ENCODE measurements at places on chromosomes 3 and 15.

DNA sequence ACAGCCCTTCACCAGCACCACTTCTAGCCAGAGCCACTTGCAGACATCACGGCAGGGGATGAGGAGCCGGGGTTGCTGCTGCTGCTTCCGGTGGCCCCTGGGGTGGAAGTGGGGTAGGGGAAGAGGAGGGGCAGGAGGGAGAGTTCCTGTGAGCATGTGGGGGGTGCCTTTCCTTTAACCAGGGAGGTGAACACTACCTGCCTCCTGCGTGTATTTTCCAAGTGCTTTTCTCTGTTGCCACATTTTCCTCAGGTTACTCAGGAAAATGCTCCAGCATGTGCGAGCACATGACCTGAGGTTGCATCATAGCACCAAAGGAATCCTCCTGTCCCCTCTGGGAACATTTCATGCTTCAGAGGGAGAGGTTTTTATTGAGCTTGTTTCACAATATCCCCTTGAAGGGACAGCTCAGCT lies 12.2 kb upstream of the SACM1L start:
- no peak for DNase-seq

GRCh38 chr3:177056927-177057326 lies 140.4 kb downstream of the TBL1XR1 start:
- DNase-seq, result no peak

GRCh38 chr15:80694611-80695098 lies 455 bp upstream of the ABHD17C start:
- DNase-seq, result peak; percentile 42

DNA sequence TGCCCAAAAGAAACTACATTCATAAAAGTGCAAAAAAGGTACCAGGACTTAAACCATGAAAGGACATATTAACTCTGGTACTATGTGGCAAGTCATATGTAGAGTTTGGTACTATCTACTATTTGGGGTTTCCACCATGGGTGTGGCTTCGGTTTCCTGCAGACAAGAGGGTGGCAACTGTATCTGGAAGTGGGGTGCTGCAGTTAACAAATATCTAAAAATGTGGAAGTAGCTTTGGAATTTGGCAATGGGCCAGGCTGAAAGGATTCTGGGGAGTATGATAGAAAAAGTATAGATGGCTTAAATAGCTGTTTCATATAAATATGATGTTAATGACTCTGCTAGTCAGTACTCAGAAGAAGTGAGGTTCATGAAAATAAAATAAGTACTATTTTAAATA lies 44.0 kb downstream of the PLSCR2 start:
- DNase-seq, result no peak

DNA sequence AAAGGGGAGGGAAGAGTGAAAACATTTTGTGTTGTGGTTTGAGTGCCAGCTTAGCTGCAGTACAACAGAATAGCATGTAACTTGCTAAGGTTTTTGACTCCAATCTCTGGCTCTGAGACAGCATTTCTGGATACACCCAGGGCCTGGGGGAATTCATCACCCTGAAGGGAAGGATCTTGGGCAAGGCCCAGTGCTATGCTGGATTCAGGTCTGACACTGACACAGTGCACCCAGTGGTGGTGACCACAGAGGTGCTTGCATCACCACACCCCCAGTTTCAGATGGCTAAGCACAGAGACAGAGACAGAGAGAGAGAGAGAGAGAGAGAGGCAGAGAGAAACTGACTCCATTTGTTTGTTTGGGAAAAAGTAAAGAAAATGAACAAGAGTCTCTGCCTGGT lies 74.1 kb upstream of the KBTBD8 start:
- no peak for DNase-seq

- DNase-seq, result no peak
Measured at GRCh38 chr3:9195390-9195789, 54.1 kb downstream of the SRGAP3 start.

DNA sequence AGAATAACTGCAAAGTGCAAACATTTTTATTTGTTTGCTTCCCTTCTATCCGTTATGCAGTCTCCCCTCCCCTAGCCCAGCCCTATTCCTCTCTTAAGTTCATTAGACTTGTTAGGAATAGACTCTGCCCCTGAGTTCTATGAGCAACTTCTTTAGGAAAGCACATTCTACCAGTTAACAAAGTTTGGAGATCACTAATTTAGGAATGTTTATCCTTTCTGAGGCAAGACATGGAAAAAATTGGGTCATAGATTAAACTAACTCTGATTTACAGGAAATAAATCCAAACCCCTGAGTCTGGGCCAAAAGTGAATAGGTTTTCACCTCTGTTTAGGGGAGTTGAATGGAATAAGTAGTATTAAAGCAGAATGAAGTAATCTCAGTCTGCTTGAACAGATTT lies 34.4 kb downstream of the C3orf80 start:
- DNase-seq, result no peak

DNA sequence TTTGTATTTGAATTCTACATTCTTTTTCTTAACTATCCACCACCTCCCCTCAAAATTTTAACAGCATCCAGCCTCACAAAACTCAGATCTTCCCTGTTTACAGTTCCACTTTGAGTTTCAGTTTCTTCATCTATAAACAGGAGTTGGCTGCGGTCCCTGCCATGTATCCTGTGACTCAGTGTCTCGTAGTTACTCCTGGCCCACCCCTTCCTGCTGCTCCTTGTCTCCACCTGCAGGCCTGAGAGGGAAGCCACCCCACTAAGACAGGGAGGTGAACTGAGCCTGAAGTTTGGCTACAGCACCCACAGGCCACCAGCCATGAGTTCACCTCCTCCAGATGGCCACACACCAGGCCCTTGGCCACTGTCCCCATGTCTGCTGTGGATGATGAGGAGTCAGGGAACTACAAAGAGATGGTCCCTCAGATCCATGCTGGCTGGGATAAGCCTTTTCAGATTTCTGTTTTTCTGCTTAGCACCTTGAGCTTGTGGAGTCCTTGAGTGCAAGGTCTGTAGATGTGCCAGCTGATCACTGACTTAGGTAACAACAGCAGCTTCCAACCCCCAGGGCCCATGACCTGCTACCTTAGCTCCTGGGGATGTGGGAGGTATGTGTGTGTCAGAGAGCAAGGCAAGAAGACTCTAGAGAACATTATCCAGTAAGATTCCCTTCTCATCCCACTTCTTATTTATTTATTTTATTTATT lies 37.5 kb downstream of the CD86 start:
- DNase-seq, result no peak

- no peak for DNase-seq
Measured at GRCh38 chr15:90082140-90082715, 20.0 kb downstream of the IDH2 start.

DNA sequence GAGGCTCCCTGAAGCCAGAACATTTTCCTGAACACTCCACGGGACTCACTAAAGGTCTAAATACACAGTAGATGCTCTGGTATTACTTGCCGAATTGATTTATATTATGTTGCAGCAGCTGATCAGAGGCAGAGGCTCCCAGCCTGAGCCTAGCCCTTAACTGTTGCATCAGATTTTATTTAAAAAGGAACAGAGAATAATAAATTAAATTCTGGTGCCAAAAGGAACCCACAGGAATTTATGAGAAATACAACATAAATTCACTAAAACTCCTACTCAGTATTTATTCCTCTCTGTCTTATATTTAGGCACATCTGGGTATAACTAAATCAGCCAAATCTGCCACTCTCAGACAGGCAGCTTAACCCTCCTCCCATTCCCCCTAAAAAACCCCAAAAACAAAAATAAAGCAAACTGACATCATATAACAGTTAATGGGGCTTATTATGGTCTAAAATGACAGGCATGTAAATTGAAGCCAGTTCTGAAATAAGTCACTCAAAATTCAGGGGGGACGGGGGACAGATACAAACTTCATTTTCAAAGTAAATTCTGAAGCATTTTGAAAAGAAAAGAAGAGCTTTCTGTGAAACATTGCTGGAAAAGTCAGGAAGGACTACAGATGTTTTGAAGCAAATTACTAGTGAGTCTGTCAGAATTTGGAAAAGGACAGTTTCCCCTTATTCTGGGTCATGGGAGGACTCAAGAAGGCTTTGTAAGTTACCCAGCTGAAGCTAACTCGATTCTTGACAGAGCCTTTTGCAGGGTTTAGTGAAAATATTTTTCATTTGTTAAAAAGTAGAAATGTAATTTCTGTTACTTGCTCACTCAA lies 53.8 kb upstream of the CORO2B start:
- DNase-seq, result no peak

DNA sequence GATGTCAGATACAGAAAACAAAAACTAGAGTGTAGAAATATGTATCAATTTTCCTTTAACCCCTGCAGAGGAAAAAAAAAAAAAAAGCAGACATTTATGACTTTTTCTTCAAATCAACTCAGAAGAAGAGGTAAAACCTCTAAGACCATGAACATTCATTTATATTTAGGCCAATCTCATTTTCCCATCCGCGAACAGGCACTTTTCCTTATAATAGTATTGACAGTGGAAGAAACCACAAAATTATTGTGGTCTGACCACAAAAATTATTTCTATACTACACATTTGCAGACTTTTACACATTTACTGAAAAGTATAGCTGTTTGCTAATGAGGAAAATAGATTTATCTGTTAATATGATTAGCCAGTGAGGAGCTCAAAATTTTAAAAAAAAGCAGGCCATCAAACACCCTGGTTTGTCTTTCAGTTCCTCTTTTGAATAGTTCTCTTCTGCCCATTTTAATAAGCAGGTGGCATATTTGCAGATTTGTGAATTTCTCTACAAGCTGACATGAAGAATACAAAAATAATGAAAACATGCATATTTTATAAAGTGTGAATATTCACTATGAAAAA lies 5.7 kb downstream of the OSBPL11 start:
- DNase-seq, result no peak

DNA sequence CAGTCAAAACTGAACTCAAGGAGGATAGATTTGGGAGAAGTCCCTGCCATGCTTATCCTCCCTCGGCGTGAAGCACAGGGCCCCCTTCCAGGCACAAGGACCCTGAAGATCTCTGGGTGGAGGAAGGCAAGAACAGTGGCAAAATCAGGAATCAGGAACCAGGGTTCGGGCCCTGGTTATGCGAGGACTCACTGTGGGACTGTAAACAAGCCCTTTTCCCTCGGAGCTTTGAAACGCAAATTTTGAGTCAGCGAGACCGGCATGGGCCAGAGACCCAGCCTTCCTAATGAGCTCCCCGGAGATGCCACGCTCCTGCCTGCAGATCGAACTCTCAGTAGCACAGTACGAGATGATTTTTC lies 70.1 kb downstream of the SLC12A8 start:
- DNase-seq, result no peak

- DNase-seq, result no peak
Measured at GRCh38 chr3:152574461-152575079, 260.4 kb upstream of the P2RY1 start.

- DNase-seq, result no peak
Measured at GRCh38 chr3:177729956-177730681, 532.8 kb upstream of the TBL1XR1 start.

- DNase-seq, result no peak
Measured at GRCh38 chr15:41474941-41475340, 18.7 kb upstream of the ITPKA start.

DNA sequence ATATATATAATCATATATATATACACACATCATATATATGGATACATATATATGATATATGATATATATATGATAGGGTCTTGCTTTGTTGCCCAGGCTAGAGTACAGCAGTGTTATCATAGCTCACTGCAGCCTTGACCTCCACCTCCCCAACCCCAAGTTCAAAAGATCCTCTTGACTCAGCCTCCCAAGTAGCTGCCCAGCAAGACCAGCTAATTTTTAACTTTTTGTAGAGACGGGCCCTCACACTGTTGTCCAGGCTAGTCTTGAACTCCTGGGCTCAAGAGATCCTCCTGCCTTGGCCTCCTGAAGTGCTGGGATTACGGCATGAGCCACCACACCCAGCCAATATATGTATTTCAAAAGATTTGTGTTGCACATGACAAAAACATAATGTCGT lies 83.0 kb downstream of the TBL1XR1 start:
- DNase-seq, result no peak

DNA sequence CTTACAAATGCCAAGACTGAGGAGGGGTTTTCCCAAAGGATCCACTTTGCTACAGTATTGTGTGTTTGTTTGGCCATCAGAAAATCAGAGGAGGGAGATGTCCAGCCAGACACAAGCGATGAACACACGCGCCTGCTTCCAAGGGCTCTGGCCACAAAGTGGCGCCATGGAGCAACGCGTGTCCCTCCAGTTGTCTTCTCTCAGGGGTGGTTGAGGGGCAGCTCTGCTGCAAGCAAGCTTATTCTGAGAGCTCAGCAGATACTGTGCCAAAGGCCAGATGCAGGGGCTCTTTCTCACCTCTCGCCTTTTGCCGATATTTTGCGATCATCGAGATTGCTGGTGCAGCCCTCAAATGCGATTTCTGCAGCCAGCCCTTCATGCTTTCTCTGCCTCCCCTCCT lies 88.9 kb upstream of the OSBPL11 start:
- no peak for DNase-seq

DNA sequence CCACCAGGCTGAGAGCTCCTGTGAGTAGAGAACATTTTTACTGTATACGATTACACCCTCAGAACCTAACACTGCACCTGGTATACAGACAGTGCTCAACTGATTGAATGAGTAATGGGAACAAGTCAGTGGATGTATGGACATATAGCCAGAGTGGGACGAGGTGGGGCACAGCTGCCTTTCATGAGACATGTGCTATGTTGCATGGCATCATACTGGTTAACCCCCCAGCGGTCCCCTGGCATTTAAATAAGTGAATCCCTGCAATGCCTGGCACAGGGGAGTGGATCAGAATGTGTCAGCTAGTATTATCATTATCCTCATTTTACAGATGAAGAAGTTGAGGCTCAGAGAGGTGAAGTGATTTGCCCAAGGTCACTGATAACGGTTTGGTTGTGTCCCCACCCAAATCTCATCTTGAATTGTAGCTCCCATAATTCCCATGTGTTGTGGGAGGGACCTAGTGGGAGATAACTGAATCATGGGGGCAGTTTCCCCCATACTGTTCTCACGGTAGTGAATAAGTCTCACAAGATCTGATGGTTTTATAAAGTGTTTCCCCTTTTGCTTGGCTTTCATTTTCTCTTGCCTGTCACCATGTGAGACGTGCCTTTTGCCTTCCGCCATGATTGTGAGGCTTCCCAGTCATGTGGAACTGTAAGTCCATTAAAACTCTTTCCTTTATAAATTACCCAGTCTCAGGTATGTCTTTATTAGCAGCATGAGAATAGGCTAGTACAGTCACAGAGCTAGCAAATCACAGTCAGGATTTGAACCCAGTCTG lies 56.0 kb upstream of the ATP2B2 start:
- DNase-seq, result no peak

DNA sequence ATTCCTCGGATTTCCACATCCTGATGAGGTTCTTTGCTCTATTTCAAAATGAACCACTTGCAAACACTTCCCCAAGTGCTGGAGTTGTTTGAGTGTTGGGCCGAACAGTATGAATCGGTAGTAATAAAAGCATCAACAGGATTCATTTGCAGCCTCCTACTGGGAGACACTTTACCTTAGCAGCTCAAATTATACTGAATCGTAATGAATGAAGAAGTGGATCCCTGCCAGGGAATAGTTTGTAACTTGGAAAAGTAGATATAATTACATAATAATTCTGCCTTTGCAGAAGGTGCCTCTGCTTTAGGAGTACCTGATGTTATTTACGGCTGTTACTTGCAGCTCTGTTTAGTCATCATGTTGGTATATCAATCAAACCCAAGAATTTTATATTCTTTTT lies 669.1 kb downstream of the CADM2 start:
- DNase-seq, result no peak
